ENCODE measurements at places on chromosomes 5 and 9.
A peak's percentile ranks its signal among the peaks of the same experiment; 100 is the strongest.

DNA sequence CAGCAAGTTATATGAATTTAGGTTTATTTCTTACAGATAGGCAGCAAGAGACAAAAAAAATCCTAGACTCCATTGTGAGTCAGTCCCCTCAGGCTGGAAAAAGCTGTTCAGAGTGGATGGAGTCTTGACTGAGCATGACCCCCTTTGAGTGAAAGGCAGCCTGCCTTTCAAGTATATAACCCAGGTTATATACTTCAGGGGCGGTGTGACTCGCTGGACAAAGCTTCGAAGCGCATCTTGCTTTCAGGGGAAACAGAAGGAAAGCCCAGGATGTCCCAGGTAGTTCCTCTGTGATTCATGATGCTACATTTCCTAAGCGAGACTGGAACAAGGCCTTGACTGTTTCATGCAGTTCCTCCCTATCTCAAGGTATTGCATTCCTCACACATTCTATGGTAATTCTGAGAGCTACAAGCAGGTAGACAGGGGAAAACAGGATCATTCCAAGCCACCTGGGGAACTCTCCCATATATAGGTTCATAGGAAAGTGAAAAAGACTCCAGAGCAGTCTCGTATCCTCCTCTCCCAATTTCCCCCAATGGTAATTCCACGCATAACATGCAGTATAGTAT lies 1244.1 kb upstream of the CDH6 start:
- no peak for ATAC-seq

- ATAC-seq = no peak
Observed at GRCh38 chr5:135476615-135477581, 24.7 kb upstream of the TIFAB start.

DNA sequence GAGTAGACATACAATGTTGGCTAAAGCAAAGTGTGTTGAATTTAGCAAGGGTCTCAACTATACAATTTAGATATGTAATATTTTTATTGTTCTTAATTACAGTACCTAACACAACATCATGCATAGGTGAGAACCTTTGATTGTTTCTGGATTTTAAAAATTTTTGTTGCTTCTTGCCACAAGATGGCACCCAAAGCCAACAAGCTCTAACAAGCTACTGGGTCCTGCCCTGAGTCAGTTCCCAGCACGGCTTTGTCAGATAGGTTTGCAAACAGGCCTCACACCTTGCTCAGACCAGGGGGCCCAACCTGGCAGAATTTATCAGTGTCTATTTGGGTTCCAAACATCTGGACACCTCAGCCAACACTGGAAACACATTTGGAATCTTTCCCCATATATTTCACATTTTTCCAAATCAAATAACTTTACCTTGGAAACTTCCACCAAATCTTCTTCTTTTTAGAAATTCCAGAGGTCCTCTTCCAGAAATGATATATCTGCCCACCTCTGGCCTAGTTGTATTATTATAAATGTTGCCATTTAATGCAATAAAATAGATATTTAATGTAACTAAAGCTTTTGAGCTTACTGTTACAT lies 49.5 kb upstream of the EGFLAM start:
- no peak for ATAC-seq

DNA sequence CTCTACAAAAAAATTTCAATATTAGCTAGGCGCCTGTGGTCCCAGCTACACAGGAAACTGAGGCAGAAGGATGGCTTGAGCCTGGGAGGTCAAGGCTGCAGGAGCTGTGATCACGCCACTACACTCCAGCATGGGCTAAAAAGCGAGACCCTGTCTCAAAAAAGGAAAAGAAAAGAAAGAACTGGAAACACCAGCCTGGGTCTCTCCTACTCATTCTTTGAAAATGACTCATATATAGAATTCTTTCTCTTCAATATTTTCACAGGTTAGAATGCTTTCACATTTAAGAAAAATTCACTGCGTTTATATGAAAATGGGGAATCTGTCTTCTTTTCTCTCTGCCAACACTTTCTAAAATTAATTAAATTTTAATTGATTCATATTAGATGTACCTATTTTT lies 115.6 kb downstream of the TRPM6 start:
- peak; percentile 70 for ATAC-seq

DNA sequence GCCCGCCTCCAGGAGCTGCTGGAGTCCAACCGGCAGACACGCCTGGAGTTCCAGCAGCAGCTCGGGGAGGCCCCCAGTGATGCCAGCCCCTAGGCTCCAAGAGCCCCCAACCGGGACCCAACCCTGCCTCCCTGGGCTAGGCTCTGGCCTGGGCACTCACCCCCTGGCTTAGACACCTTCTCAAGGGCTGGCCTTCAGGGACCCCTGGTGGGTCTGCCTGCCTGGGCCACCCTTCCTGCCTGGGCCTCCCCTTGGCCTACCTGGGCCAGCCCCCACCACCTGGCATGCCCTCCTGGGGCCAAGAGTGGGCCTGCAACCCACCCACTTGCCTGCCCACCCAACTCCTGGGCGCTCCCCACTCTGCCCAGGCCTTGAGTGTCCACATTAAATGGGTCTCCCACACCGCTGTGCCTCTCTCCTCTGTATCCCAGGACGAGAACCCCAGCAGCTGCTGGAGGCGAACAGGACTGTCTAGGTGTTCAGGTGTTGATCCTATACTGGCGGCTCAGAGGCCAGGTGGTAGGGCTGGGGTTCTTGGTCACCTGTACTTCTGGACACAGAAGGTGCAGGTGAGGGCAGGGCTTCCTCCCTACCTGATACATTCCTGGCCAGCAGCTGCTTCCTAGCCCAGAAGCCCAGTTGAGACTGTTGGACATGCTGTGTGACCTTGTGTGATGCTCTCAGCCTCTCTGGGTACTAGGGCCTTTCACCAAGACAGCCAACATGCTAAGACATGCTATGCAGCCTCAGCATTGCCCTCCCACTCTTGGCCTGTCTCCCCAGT lies 3.6 kb downstream of the BBLN start:
- ATAC-seq = no peak

DNA sequence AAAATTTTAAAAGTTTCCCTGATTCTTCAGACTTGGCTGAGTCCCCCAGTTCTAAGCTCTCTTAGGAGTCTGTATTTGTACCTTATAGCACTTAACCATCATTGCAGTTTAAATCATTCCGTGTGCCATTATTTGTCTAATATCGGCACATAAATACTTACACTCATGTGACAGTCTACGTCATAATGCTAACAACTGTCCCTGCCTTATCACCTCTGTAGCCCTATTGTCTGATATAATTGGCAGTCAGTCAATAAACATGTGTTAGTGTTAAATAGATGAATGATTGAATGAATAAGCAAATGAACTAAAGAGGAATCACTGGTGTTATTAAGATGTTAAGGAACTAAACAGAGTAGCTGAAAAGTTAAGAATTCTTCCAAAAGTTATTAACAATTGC lies 287.8 kb downstream of the EBF1 start:
- ATAC-seq = no peak

Measured in activated T-helper 17 cell treated with anti-CD3 and anti-CD28 coated beads, Interleukin-2, amount 50 U/mL, for 72 hours (primary cell).